Dorsolateral prefrontal cortex (tissue), 122 donors: ENCODE measurements at places on chromosomes 7 and 10.

GRCh38 chr7:100614308-100614861 is 2.0 kb downstream of the MOSPD3 start:
- no peak for DNase-seq

- no peak for DNase-seq
These were observed 295.9 kb downstream of the TWIST1 start for GRCh38 chr7:18821554-18821953.

DNA sequence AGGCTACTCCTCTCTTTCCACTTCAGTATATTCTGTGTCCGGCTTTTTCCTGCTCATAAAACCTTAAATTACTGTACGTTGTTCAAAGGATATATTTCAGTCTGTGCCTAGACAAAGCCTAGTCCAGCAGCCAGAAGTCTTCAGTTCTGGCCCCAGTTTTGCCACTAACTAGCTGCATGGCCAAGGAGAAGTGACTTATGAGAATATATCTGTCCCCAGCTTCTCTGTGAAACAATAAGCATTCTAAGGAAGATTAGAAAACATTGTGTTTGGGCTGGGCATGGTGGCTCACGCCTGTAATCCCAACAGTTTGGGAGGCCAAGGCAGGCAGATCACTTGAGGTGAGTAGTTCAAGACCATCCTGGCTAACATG is 105.0 kb upstream of the HDAC9 start:
- no peak for DNase-seq

- DNase-seq: no peak
These were observed 99.9 kb downstream of the PTPRN2 start for GRCh38 chr7:158487631-158488151.

- DNase-seq: no peak
These were observed 88.5 kb downstream of the DLG5 start for GRCh38 chr10:77837925-77838595.

DNA sequence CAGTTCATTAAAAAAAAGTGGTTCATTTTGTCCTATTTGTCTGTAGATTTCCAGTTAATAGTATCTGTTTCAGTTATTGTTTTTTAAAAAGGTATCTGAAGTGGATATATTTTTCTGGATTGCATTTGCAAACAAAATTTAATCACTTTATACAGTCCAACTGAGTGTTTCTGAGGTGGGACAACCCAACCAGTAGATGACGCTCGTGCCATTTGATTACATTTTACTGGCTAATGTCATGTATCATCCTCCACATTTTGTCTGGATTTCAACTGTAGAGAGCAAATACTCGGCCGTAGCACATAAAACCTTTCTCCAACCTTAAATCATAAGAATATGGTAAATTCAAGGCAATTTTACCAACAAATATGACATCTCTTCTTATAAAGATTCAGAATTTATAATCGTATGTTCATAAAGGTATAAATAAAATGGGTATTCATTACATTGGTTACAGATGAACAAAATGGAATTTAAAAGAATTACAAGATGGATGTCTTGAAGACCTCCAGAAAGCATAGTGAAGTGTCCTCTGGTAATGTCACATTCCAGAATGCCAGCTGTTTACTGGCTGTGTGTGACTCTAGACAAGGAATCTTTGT is 789.0 kb downstream of the PHTF2 start:
- DNase-seq: no peak

- no peak for DNase-seq
These were observed 3.2 kb downstream of the SFMBT2 start for GRCh38 chr10:7407368-7408290.

GRCh38 chr7:157485361-157485831 is 148.6 kb downstream of the DNAJB6 start:
- no peak for DNase-seq

DNA sequence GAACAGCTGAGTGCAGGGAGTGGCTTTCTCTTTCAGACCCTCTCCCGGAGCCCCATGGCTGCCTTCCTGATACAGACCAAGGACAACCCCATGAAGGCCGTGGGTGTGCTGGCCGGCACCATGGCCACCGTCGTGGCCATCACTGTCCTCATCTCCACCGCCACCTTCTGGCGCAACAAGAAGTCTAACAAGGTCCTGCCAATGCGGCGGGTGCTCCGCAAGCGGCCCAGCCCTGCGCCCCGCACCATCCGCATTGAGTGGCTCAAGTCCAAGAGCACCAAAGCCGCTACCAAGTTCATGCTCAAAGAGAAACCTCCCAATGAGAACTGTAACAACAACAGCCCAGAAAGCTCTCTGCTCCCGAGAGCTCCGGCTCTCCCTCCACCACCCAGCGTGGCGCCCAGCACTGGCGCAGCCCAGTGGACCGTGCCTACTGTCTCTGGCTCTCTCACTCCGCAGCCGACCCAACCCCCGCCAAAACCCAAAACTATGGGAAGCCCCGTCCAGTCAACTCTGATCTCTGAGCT is 11.2 kb downstream of the LRIT2 start:
- no peak for DNase-seq

DNA sequence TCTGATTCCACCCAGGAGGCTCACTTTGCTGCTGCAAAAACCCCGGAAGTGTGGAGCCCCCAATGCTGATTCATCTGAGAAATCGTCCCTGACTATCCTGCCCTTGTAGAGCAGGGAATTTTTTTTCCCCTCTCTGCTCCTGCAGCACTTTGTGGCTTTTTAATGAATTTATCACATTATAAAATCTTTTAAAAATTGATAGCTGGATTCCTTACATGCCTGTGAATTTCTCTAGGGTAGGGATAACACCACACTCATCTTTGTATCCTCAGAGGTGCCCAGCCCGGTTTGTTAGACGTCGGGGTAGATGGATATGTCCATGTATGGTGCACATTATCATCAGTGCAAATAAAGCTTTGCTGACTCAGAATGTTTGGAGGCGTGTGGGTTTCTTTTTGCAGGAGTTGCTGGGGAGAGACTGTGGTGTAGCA is 185.7 kb downstream of the STK31 start:
- no peak for DNase-seq

DNA sequence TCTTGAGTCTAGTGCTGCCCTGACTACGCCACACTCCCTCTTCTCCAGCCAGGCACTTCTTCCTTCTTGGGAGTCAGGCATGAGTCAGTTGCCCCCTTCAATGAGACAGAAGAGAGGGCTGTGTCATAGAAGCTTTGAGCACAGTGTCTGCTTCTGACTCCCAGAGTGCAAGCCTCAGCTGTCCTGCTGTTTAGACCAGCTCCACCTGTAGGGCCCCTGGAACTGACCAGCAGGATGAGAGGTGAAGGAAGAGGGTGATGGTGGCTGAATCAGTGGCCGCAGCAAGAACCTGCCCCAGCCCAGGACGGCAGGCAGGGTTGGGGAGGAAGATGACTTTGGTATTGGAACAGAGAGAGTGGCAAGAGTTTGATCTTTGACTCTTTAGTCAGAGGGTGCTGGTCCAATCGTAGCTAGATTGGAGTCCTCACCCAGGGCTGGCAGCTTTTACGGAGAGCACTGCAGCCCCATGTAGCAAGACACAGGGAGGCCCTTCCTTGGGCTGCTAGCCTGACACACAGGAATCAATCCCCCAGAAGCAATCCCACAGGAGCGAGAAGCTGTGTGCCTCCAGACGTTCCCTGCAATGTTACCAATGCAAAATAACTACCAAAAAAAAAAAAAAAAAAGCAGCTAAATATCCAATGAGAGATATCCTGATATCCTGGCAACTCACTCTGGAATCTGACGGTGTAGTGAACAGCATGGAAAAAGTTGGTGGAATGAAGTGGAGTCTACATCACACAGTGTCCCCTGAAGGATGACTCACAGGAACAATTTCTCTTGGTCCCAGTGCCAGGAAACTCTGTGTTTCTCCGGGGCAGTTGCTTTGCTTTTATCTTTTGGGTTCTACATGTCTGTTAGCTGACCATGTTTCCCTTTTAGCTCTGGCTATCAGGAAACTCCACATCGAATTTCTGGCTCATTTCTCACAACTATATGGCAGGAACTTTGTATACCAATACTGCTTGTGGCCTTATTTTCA is 6.9 kb downstream of the C10orf62 start:
- no peak for DNase-seq

DNA sequence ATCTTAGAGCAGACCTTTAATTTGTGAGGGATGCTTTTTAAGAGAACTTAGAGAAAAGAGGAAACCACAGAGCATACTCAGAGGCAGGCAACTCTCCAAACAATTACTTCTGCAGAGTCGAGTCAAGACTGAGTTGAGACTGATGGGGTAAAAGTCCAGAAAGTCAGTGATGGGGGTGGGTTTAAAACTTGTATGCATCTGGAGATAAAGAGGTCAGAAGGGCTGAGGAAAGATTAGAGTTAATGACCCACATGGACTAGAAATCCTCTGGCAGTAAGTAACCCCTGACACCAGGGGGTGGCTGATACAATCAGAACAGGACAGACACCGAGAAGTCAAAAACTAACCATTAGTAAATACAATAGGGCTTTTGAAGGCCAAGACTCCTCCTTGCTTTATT is 42.4 kb upstream of the SEPTIN7 start:
- peak; percentile 33 for DNase-seq

DNA sequence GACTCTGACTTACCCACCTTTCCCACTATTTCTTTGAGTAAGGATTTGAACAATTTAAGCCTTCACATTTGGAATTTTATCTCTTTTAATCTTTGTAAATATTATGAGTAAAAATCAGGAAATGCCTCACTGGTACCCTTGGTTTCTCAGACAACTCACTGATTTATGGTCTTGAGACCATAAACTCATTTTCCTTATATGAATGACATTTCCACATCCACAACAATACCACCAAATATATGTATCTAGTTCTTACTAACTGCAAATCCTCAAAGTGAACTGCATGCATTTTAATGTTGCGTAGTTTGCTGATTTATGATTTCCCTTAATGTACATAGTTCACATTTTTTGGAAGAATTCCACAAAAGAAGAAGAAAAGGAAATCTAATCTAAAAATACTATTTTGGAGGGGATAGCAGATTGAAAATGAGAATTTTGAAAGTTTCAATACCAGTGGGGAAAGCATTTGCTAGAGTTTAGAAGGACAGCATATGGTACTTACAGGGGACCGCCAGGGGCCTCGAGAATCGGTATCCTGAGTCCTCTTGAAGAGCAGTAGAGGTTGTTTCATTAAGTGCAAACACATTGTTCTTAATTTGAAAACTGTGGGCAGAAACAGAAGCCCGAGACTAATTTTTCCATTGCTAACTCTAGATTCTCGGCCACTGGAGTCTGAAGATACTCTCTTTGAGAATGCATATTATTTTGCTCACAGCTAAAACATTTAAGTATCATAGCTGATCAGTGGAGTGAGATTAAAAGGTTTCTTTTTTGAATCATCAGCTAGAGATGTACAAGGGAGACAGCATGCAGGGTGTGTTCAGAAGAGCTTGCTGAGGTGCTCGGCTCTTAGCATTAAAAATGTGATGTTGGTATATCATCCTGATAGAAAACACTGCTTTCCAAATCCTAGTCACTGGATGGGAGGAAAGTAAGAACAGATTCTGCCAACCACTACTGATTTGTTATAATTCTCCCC is 964.0 kb downstream of the GATA3 start:
- DNase-seq: no peak

GRCh38 chr7:151762583-151763245 is 114.2 kb downstream of the PRKAG2 start:
- no peak for DNase-seq

- peak; percentile 81 for DNase-seq
These were observed 7.7 kb downstream of the CTBP2 start for GRCh38 chr10:125152450-125153368.

DNA sequence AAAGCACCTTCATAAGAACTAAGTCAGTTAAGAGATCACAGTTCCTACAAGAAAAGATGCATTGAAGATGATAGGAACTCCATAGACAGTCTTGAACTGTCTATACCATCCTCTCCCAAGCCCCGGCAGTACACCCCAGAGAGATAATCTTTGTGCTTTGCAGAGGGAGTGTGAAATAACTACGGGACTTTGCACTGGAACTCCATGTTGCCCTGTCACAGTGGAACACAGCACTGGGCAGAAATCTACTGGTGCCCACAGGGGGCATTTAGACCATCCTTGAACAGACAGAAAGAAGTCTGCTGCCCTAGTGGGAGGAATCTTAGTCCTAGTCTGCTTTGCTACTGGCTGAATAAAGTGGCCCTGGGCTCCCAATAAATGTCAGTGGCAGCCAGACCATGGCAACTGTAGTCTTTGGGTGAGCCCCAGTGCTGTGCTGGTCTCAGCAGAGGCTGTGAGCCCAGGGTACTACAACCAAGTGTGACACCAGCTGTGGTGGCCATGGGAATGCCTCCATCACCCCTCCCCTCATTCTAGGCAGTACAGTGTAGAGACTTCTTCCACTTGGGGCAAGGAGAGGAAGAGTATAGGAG is 107.7 kb upstream of the TMEM168 start:
- no peak for DNase-seq

DNA sequence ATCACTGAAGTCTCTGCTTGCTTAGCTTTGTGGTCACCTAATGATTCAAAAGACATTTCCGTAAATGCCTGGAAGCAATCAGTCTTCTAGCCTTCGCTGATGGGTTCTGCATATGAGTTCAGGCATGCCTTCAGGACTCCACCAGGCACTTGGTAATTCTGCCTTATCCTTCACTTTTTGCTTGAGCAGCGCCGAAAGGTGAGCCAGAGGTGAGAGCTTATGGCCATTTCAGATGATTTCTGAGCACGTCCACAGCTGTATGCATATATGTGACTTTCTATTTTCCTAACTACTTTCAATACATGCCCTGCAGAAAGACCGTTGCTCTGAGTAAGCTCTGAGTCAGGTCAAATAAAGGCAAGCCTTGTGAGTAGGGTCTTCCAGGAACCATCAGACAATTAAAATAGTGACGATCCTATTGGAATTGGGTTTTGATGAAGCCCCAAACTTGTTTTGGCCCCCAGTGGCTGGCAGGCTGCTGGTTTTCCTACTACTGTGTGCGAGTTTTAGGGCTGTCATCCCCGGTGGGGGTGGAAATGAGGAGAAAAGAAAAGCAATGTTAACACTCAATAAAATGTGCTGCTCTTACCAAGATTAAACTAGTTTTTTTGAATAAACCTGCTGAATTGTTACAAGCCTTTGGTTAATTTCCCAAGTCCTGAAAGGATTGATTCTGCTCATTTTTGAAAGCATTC is 154.4 kb upstream of the AKR1E2 start:
- no peak for DNase-seq

GRCh38 chr10:48555310-48556042 is 49.4 kb downstream of the ARHGAP22 start:
- DNase-seq: no peak

DNA sequence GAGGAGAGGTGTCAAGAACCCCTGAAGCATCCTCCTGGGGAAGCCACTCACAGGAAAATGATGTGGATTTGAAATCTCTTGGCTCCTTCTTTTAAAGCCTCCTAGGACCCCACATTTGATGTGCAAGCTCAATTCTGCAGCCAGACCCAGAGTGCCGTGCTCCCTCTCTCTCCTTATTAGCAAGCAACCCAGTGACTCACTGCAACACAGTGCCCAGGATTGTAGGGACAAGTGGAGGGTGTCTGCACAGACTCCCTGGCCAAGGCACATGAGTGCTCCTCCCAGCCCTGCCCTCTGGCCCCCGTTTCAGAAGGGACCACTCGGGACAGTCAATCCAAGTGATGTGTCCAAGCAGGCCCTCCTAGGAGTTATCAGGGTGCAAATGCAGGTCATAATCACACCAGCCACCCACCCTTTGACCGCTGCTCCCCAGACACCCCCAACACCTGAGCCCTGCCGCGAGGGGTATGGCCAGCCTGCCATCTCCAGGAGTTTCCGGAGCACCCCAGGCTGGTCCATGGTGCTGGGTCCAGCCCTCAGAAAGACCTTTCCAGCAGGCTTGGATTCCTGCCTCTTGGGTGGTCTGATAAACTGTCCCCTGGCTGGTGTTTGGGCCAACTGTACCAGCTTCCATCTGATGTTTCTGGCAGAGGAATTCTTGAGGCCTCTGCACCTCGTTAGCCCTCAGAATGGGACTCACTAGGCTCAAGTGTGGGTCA is 54.5 kb upstream of the CXCL12 start:
- DNase-seq: no peak
